ENCODE measurements at places on chromosomes 12 and 14.
A peak's percentile ranks its signal among the peaks of the same experiment; 100 is the strongest.

DNA sequence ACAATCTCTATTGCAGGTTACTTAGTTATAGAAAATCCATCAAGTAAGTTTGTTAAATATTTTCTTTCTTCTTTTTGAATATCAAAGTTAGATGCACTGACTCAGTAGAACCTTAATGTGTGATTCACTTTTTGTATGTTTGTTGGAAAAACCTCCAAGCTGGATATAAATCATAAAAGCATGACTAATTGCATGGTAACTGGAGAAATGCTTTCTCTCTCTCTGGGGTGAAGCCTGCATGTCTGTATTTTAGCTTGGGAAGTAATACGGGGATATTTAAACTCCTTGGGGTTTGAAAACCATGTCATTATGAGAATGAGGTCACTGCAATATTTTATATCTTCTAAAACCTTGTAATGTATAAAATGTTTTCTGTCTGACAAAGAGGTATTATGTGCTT lies 58.6 kb upstream of the MYF6 start:
- DNase-seq, result no peak

DNA sequence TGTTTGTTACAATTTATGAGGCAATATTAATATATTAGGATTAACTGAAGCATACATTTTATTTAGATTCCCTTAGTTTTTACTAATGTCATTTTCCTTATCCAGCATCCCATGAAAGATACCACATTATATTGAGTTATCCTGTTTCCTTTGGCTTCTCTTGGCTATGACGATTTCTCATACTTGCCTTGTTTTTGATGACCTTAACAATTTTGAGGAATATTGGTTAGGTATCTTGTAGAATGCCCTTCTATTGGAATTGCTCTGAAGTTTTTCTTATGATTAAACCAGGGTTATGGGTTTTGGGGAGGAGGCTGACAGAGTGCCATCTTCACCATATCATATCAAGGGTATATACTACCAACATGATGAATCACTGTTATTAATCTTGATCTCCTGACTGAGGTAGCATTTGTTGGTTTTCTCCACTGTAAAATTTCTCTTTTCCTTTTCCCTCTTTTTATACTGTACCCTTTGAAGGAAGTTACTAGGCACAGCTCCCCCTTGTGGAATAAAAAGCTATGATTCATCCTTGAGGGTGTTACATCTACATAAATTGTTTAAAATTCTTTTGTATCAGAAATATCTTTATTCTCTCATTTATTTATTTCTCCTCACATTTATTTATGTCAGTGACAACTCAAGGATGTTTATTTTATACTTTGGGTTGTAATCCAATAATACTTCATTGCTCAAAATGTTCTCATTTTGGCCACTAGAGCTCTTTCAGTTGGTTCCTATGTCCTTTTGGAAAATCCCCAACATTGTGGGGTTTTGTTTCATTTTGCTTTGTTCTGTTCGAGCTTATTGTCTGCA lies 239.0 kb downstream of the SLC16A7 start:
- peak; percentile 6 for DNase-seq

DNA sequence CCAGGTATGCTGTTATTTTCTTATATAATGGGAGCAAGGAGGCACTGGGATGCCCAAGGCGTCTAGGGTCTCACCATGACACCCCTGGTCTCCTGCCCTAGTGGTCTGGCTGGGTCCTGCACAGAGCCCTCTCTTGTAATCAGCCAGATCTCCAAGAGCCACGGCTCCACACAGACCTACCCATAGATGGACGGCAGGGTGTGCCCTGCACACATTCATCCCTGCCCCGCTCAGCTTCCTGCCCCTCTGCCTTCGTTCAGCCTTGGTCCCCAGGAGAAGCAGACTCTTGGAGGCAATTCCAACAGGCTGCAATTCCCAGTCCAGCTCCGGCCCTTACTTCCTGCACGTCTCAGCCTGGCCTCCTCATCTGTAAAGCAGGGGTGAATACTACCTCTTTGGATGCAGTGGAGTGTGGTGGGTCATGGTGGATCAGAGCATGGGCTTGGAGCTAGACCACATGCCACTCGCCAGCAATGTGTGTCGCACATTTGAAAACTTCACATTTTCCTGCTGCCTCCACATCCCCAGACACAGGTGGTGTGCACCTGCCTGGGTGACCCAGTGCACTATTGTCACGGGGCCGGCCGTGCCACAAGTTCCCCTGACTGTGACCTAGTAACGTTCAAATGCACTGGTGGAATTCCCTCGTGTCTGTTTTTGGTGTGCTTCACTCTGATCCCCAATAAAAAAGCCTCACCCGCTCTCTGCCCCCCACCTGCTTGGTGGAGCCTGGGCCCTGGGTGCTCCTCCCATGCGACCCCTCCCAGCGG lies 171.1 kb upstream of the PRMT8 start:
- DNase-seq, result peak; percentile 31

- DNase-seq, result peak; percentile 12
Measured at GRCh38 chr14:31449971-31450610, 7.2 kb downstream of the DTD2 start.

DNA sequence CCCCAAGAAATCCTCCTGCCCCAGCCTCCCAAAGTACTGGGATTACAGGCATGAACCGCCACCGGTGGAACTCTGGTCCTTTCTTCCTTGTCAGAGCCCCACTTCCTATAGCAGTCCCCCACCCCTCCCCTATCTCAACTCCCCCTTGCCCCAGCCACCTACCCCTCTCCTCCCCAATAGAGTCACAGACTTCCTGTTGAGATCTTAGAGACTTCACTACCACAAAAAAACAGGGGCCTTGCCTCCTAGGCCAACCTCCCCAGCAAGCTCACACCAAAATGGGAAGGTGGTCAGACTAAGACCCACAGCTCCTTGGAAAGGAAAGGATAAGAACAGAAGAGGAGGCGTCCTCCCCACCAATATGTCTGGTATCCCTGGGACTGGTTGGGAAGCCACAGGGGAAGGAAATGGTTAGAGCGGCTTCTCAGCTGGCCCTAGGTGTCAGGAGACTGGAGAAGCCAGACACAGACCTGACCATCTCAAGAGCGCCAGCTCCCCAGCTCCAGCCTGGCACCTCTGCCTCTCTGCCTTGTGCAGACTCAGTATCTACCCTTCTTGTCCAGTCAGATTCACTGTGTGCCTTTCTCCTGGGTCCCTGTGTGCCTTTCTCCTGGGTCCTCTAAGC lies 8.5 kb downstream of the ITGB7 start:
- DNase-seq, result no peak

DNA sequence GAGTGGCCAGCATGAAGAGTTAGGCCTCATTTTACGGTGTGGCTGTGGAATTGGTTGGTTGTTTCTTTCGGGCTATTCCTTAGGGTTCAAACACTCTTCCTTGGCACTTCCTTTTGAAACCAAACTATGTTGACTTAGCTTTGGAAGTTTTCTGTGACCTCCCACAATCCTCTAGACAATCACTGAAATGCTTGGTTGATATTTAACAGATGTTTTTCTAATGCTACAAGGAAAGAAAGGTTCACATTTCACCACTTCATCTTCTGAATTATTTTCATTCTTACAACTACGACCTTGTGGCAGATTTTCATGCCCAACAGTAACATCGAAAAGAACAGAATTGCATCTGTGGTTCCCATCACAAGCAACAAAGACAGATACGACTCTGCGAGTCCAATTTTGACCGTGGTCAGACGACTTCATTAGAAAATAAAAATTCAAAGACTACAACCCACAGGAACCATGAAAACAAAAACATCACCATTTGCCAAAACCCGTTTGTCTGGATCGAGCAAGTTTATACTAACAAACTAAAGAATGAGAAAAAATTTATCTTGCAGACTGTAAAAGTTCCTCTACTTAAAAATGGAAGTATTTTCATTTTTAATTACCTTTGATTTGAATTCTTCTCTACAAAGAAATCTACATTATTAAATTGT lies 16.9 kb downstream of the PRKAB1 start:
- DNase-seq, result no peak

GRCh38 chr14:102829016-102829548 lies 51.8 kb downstream of the TRAF3 start:
- DNase-seq, result no peak

DNA sequence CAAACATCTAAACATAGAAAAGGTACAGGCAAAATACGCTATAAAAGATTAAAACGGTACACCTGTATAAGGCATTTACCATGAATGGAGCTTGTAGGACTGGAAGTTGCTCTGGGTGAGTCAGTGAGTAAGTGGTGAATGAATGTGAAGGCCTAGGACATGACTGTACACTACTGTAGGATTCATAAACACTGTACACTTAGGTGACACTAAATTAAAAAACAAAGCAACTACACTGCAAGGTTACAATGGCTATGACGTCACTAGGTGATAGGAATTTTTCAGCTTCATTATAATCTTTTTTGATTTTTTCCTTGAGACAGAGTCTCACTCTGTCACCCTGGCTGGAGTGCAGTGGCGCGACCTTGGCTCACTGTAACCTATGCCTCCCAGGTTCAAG lies 269.2 kb downstream of the KSR2 start:
- no peak for DNase-seq

DNA sequence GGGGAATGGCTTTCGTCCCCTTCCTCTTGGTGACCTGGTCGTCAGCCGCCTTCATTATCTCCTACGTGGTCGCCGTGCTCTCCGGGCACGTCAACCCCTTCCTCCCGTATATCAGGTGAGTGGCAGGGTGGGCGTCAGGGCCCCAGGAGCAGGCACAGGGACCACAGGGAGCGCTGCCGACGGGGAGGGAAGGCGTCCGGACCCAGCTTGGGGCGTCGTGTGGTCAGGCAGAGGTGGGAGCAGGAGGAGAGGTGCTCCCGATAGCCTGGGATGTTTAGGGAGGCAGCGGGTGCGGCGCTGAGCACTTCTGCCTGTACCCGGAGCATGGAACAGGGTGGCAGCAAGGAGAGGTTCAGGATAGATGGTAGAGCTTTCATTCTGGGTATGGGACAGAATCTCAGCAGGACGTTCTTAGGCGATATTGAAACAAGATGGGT lies 444 bp downstream of the DRAM1 start:
- peak; percentile 42 for DNase-seq

Measured in kidney (tissue), 22 donors.